ENCODE measurements at places on chromosomes 16 and 17.

GRCh38 chr16:58105631-58106030, 23.6 kb downstream of the CFAP20 start:
- no peak for DNase-seq

GRCh38 chr16:86846136-86846535, 267.8 kb downstream of the FOXL1 start:
- DNase-seq: no peak

GRCh38 chr17:70420861-70421445, 251.6 kb downstream of the KCNJ2 start:
- DNase-seq: no peak

DNA sequence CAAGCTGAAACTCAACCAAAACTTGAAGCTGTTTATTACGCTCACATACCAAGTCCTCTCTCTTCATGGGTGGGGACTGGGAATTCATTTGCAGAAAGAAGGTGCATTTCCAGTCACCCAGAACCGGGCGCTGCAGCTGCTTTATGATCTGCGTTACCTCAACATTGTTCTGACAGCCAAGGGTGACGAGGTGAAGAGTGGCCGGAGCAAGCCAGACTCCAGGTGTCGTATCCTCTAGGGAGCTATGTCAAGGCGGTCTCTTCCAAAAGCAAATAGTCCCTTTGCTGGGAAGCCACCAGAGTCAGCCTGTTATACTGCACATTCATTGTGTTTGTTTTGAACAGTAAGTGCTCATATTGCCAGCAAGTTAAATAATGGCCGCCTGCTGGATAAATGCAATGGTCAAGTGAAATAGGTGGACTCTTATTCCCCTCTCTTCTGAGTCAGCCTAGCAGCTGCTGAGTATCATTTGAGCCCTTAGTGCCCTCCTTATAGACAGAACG, 12.7 kb downstream of the COG1 start:
- DNase-seq: peak; percentile 51

DNA sequence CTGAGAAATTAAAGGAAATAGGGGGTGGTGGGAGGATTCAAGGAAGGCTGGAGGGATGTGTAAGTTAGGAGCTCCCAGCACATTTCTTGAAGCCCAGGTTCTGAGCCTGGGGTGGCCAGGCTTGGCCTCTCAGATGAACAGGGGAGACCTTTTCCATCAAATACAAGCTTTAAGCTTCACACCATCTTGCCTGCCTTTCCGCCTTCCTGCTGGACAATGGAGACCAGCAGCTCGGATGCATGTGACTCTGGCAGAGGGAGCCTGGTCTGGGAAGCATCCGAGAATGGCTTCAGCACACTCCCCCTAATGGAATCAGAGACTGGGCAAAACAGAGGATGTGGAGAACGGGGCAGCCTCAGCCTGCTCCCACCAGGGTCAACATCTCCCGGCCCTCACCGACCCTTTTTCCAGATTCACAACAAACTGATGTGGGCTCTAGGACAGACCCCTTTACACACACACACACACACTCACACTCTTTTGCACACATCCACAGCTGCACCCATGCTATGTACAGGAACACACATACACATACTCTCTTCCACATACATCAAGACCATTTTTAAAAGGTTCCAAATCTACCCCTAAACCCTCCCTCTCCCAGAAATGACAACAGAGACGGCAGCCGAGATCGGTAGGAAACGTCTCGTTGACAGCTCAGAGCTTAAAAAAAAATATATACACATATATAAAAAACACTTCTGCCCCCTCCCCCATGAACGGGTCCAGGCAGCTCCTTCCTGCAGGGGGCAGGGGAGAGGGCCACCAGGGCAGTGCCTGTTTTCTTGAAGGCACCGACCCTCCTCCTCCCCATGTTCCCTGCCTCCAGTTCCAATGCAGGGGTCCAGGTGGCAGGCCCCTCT, 6.5 kb upstream of the ATXN7L3 start:
- no peak for DNase-seq

DNA sequence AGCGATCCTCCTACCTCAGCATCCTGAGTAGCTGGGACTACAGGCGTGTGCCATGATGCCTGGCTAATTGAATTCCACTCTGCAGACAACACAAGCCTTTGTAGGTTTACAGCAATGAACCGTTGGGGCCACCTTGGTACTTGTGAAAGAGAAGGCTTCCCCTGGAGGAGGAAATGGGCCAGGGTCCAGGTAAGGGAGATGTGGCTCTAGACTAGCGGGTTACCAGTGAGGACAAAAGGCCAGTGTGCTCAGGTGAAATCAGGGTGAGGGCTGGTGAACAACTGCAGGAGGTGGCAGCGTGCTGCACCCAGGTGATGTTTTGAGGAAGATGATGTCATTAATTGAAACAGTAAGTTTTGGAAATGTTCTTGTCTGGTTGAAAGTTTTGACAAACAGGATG, 6.7 kb downstream of the SDR42E1 start:
- DNase-seq: no peak

- DNase-seq: no peak
These were observed 1493.1 kb downstream of the CDH11 start for GRCh38 chr16:63628812-63629211.

DNA sequence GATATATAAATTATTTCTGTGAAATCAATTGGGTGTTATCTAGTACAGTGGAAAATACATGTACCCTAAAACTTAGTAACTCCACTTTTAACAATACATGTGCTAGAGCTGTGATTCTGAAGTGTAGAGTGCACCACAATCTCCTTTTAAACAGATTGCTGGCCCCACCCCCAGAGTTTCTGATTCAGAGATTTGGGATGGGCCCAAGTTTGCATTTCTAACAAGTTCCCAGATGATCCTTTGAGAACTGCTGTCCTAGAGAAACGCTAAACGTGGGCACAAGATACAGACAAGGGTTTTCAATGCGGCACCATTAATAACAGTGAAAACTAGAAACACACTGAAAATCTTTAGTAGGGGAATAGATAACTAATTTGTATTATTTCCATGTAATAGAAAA, 49.2 kb downstream of the NXPH3 start:
- DNase-seq: no peak

GRCh38 chr17:61325382-61326073, 74.1 kb upstream of the TBX2 start:
- no peak for DNase-seq

DNA sequence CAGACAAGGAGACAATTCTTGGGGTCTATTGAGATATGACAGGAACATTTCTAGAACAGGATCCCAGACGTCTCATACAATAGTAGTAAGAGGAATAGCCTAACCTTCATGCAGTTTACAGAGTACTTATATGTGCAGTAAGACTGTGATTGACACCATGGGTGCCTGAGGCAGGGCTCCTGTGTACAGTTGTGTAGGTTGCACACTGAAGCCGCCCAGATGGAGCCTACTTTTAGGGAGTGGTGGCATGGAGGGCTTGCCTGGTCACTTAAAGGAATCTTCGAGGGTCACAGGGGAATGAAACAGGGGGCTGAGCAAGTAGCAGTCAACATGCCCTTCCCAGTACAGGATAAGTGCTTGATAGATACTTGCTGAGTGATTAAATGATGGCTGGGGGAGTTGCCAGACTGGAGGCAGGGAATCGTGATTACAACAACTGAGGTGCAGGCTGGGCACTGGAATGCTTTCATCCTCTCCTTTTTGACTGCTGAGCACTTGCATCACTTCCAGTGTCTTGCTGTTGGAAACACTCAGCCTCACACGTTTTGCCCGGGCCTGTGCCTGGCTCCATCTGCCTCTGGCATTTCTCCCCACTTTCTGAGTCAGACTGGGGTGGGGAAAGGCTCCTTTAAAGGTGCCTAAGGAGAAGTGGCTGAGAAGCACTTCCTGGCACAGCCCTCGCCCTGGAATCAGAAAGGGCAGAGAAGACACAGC, 71.0 kb downstream of the COPRS start:
- no peak for DNase-seq

GRCh38 chr17:81339191-81339533, 44.1 kb upstream of the SLC38A10 start:
- DNase-seq: peak; percentile 87

- DNase-seq: no peak
These were observed 9.9 kb downstream of the RND2 start for GRCh38 chr17:43034894-43035293.

GRCh38 chr16:8686879-8687278, 12.5 kb downstream of the ABAT start:
- DNase-seq: no peak

DNA sequence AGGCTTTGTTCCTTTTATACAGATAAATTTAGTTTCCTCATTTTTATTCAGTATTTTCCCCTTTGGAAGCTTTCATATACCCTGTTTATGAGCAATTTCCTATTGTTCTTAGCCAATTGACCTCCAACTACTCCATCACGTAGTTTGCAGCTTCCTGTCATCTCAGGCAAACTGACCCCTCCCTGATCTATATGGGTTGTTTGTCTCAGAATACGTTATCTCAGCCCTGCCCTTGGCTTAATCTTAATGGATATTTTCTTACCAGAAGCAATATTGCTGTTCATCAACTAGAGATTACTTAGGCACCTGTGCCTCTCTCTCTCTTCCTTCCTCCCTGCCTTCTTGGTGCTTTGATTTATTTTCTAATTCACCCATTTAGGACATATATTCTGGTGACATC, 81.2 kb downstream of the ZNF18 start:
- no peak for DNase-seq

- no peak for DNase-seq
These were observed 156.5 kb upstream of the KCNJ18 start for GRCh38 chr17:21535686-21536375.

DNA sequence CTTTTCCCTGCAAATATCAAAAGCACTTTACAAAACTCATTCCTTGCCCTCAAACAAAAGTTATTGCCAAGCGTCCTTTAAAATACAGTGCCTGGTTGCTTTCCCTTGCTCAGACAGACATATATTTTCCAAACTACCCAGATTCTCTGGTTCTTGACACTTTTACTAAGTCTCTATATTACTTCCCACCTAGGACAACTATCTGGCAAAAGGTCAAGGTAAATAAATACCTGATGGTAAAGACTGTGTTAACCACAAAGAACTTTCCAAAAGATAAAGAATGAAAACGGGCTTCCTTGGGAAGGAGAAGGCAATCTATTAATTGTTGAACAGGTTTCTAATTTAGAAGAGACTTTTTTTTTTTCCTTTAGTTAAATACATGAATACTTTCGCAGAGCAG, 1.9 kb downstream of the HS3ST3A1 start:
- DNase-seq: no peak

- no peak for DNase-seq
These were observed 137.8 kb downstream of the ENGASE start for GRCh38 chr17:79212149-79213087.

GRCh38 chr17:66760324-66760723, 74.6 kb upstream of the CACNG5 start:
- no peak for DNase-seq

DNA sequence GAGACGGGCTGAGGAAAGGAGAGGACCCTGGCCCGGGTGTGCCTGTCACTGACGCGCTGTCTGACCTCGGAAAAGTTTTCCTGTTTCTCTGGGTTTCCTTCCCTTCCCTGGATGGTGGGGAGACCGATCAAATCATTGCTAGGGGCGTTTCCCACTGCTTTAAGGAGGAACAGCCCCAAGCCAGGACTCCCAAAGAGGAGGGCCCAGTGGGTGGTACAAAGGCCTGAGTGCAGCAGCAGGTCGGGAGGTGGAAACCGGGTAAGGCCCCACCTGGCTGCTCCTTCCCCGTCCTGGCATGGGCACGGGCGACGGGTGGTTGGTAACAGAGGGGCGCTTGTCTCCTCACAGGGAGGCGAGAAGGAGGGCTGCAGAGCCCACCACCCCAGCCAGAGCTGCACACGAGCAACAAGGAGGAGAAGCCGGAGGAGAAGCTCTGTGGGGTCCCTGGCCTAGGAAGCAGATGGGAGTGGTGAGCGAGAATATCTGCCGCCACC, 2.2 kb downstream of the SRL start:
- DNase-seq: no peak

DNA sequence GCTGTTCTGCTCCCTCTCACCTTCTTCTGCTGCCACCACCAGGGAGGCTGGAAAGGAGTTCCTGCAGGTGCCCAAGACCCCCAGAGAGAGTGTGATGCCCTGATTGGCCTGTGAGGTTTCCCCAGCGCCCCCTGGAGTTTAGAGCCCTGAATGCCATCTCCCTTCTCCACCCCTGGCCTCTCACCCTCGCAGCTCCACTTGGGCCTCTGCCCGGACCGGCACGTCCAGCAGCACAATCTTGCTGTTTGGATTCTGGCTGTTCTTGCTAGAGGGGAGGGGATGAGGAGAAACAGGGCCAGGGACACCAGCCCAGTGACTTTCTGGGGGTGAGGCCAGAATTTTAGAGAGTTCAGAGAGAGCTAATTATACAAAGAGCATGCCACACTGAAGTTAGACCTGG, 12.5 kb upstream of the FAM171A2 start:
- peak; percentile 86 for DNase-seq

Data from HuH-7 (cell line).